ENCODE measurements at places on chromosomes 3 and 15.

- DNase-seq: no peak
Observed at GRCh38 chr15:70722266-70723121, 40.9 kb downstream of the UACA start.

- no peak for DNase-seq
Observed at GRCh38 chr15:84079885-84080777, 155.4 kb upstream of the GOLGA6L4 start.

GRCh38 chr3:72664184-72664975 is 183.9 kb downstream of the SHQ1 start:
- DNase-seq: no peak

- no peak for DNase-seq
Observed at GRCh38 chr3:181698263-181698954, 13.3 kb upstream of the SOX2 start.

- no peak for DNase-seq
Observed at GRCh38 chr3:139032326-139033002, 11.7 kb upstream of the PRR23B start.

DNA sequence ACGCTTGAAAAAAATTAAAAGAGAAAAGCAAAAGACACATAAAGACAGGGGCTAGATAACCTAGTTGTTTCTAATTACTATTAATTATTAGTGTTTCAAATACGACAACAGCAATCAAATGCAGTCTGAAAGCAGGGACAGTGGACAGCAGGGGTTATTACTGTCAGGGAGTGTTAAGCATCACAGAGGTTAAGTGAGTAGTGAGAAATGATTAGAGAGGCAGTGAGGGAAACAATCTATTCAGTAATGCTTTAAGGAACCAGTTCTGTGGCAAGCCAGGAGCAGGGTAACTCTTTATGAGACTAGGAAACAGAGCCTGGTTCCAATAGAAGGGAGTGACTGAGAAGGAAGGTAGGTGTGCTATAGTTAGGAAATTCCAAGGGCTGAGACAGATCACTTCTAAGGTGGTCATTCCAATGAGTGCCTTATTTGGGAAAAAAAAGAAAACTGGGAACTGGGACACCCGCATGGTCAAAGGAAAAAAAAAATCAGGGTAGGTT is 15.0 kb downstream of the RYK start:
- no peak for DNase-seq

- DNase-seq: no peak
Observed at GRCh38 chr3:195768414-195768813, 43.3 kb downstream of the MUC4 start.

DNA sequence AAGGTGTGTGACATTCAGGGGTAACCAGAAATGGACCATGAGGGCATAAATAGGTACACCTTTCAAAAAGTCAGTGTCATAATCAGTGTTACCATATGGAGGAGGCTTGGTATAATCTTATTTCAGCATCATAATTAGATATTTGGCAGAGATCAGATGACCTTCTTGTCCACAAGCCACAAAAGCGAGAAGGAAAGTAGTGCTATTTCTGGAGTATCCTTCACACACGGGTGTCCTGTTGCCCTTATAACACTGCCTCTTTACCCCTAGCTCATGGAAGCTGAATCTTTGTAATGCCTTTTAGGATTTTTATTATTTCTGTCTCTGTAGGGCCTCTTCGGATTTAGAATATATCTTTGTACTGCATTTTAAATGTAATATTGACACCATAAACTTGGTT is 132.8 kb downstream of the LRIG1 start:
- DNase-seq: no peak

GRCh38 chr3:10551821-10552630 is 46.6 kb upstream of the ATP2B2 start:
- no peak for DNase-seq

GRCh38 chr3:17384567-17385296 is 357.7 kb downstream of the TBC1D5 start:
- no peak for DNase-seq

GRCh38 chr3:52132041-52132440 is 22.2 kb downstream of the POC1A start:
- no peak for DNase-seq

DNA sequence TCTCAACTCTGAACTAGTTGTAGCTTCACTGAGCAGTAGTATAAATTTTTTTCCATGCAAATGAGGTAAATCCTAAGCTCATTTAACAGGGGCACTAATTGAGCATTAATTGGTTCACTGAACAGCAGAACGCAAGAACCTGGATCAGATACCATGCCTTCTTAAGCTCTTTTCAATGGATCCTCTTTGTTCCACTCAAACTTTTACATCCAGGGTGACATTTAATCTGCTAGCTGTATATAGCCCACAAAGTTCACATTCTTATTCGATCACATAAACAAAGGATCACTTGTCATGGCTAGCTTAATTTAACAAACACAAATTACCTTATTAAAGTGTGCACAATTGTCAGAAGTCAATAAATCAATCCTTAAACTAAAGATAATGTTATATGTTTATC is 281.6 kb downstream of the CNTN6 start:
- no peak for DNase-seq

GRCh38 chr3:5188419-5189221 is 1.1 kb downstream of the EDEM1 start:
- no peak for DNase-seq

DNA sequence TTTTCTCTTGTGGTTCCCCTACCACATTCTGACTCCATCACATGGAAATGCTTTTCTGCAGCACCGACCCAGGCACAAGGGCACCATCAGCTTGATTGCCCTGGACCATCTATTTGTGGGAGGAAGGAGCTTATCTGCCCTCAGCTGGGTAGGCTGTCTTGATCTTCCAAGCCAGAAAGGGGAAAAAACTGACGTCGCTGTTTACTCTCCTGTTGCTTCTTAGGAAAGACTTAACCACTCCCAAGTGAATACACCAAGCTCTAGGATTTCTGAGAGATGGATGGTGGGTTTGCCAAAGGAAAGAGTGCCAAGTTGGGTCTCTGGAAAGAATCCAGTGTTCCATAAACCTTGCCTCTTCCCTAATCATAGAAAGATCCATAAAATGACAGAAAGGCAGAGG is 4.0 kb downstream of the TNFAIP8L3 start:
- DNase-seq: no peak

GRCh38 chr3:31546162-31546561 is 13.4 kb downstream of the STT3B start:
- no peak for DNase-seq

DNA sequence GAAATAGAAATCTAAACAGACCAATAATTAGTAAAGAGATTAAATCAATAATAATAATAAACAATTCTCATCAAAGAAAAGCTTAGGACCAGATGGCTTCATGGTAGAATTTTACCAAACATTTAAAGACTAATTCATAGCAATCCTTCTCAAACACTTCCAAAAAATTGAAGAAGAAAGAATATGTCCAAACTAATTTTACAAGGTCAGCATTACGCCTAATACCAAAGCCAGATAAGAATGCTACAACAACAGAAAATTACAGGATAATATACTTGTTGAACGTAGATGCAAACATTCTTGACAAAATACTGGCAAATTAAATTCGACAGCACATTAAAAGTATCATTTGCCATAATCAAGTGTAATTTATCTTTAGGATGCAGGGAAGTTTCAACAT is 36.1 kb upstream of the CADM2 start:
- no peak for DNase-seq

DNA sequence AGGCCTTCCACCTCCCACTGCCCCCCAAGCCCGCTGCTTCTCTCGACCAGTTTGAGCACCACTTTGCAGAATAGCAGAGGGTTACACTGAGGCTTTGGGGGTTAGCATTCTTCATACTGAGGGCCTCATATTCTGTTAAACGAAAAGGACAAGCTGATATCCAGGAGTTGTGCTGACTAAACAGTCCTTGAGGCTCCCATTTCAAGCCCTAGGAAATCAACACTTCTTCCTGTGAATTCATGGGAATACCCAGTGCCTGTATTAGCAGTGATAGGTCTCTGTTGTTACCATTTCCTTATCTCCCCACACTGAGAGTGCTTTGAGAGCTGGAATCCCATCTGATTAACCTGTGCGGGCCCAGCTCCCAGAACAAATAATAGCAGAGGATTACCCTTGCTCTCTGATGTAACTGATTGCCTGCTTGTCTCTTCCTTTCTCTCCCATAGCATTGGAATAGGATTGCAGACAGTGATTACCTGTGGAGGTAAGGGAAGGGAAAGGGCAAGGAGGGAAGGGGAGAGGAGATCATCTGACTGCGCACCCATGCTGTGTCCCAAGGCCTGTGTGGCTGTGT is 930 bp downstream of the FBXW12 start:
- DNase-seq: no peak

- DNase-seq: no peak
Observed at GRCh38 chr3:113250566-113250965, 39.2 kb downstream of the BOC start.

DNA sequence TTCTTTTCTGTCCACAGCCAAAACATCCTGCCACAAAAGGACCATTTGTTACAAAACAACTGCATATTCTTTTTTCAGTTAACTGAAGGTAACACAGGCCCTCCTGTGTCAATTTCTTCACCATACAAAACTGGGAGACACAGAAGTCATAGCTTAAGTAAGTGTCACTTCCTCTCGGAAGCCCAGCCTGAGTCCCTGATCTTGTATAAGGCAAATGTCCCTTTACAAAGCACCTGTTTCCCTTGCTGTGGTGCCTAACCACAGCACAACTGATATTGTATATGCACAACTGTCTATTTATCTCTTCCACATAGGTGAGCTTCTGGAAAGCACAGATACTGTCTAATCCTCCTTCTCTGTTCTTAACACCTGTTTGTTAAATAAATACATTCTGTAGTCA is 293.7 kb downstream of the FHIT start:
- no peak for DNase-seq

GRCh38 chr15:101472033-101472432 is 17.5 kb downstream of the PCSK6 start:
- no peak for DNase-seq

DNA sequence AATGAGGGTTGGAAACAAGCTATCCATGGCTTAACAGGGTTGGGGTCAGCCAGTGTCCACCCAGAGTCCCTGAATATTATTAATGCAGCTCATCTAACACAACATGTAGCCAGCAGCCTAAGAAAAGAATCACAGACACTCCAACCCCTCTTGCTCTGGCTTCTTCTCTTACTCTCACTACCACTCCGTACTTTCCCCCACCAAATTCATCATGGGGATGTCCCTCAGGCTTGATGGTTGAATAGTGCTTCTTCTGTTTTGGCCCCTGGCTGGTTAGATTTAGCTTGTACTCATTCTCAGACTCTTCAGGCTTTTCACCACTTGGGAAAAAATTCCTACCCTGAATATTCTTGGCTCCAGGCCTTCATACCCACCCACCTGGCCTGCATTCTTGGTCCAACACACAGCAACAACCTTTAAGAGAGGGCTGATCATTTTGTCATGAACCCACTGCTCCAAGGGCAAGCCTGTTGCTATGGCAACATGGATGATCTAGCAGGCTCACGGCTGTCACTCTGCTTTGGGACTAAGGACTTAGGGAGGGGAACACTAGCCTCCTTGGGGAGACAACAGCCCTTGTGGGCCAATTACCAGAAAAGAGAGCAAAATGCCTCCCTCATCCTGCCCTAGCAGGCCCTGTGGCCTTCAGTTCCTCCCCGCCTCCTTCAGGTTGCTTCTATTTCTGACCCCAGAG is 9.4 kb upstream of the MED12L start:
- no peak for DNase-seq

DNA sequence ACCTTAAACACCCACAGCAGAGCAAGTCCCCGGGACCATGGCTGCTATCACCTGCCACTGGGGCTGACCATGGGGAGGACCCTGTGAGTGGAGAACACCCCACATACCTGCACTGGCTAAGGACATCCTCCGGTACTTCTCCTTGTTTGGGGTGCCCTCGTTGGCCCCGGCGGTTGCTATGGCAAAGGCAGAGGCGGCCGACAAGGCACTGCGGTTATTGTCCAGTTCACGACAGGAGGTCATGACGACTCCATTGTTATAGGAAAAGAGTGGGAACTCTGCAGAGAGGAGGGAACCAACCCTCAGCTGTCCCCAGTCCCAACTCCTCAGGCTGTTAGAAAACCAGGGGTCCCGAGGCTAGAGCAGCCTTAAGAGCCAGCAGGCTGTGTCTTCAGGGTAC is 54.8 kb upstream of the CTSH start:
- no peak for DNase-seq

DNA sequence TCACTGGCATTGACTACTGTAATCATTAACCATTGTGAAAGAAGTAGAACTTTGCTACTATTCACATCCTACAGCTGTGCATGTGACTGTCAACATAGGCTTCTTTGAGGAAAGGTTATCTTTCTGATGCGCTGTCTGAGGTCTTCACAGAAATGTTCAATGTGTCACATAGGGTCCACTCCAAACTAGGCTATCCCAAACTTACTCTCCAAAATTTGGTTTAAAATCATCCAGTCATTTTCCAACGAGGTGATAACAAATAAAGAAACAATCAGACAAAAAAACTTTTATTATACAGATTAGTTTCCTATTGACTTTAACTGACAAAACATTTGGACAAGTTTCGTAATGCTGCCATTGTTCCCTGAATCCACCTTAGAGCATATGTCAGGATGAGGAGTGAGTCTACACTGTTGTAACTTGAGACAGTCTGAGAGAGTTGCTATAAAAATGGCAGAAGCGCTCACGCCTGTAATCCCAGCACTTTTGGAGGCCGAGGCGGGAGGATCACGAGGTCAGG is 511.6 kb downstream of the PLOD2 start:
- no peak for DNase-seq

DNA sequence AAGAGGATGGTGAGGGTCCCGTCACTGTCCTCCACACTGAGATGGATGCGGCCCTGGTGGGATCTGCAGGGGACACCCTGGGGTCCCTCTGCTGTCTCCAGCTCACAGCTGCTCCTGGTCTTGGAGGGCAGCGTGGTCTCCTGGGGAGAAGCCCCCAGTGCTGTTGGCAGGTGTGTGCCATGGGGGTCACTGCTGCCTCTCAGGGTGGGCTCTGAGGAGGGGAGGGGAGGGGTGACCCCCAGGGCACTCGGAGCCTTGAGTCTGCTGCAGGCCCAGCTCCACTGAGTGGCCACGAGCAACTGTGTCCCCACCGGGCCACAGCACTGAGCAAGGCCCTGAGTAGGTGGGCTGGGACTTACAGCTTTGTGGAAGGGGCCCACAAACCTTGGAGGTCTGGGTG is 34.7 kb downstream of the KLHL25 start:
- no peak for DNase-seq

DNA sequence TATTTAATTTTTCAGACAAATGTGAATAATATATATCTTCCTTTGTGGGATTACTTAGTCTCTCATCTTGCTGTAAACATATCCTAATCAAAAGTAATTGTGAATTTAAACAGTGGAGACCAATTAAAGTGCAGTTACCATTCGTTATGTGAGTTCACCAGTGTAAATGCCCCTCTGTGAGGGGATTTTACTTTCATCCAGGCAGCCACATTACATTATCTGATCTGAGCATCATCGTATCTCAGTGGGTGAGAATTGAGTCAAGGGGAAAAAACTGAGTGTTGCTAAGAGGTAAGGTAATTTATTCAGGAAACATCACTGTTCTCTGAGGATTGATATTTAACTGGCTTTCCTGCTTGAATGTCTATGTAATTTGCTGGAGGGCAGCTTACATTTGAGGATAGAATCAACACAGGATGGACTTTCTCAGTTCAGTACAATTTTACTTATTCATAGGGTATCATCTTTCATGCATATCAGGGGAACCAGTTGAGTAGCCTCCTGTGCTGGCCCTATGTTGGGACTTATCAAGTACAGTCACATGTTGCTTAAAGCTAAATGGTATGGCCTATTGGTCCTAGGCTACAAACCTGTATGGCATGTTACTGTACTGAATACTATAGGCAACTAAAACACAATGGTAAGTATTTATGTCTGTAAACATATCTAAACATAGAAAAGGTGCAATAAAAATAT is 219.7 kb downstream of the CD47 start:
- DNase-seq: no peak

Data from fibroblast of skin of left quadriceps (primary cell).